ENCODE measurements at places on chromosomes 12 and 14. TPM values are rescaled to one million over a fixed set of nuclear protein-coding genes. Genes with fewer than 3 reads are reported as not detected.

GRCh38 chr12:51949342-51950030 is 2.0 kb upstream of the ACVR1B start:
- DNase-seq, result no peak

DNA sequence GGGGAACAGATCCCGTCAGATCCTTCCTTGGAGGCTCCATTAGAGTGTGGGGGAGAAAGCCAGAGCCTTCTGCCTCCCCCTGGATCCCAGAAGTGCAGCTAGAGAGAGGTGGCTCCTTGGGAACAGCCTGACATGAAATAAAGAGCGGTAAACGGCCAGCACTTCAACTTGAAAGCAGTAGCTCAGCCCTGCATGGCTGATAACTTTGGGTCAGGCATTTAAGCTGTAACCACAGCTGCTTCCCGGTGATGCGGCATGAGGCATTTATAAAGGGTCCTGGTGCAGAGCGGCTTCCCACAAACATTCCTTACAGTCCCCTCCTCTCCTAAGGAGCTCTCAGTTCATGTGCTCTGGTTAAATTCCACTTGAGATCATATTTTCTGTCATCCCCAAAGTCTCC is 960.3 kb downstream of the VRK1 start:
- DNase-seq, result no peak

DNA sequence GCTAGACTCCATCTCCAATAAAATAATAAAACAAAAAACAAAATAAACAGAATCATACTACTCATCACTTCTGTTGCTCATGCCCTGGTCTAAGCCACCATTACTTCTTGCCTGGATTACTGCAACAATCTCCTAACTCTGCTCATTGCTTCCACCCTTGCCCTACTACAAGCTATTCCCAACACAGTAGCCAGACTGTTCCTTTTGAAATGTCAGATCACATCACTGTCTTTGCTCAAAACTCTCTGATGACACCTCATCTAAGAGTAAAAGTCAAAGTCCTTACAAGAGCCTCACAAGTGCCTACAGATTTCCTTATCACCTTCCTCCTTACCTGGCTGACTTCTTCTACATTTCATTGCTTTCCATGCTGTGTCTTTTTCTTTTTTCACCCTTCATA is 10.0 kb downstream of the FBXO33 start:
- DNase-seq, result no peak

Gene HSPB8
- total RNA-seq, result 135 TPM

Gene LGR5
- 5.8 TPM for total RNA-seq
